ENCODE measurements at places on chromosomes 7 and 10.

GRCh38 chr10:31515819-31516402 lies 196.9 kb downstream of the ZEB1 start:
- DNase-seq, result no peak

DNA sequence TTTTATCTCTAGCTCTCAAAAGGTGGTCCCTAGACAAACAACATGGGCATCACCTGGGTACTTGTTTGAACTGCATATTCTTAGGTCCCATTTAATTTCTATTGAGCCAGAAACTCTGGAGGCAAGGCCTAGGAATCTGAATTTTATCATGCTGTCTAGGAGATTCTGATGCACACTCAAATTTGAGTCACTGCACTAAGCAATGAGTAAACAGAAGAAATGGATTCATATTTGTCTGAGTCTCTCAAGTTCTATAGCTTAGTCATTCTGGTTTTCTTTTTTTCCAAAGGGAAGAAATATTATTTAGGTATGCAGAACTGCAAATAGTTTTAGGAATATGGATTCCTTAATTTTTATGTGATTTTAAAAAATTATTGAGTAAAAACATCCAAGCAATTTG lies 185.5 kb downstream of the SEMA3A start:
- no peak for DNase-seq

- DNase-seq, result no peak
Observed at GRCh38 chr7:155948845-155949244, 136.6 kb upstream of the SHH start.

GRCh38 chr7:78783179-78783962 lies 670.1 kb downstream of the MAGI2 start:
- DNase-seq, result no peak

DNA sequence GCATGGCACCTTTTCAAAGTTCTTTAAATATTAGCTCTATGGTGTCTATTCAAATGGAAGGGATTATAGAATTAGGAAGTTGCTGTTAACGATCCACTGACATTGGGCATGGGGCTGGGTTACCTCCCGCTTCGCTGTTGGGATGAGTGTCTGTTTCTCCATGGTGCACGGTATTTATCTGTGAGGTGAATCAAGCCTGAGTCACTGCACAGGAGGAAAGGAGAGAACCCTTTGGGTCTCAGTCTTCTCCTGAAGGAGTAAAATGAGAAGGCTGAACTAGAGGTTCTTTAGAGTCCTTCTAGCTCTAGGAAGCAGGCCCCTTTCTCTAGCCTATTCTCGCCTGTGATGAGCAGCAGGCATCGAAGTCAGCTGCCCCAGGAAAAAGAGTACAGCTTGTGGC lies 7.3 kb downstream of the JCAD start:
- DNase-seq, result no peak

- no peak for DNase-seq
Observed at GRCh38 chr10:91023700-91024398, 103.0 kb upstream of the ANKRD1 start.

GRCh38 chr10:3783682-3784432 lies 1.2 kb downstream of the KLF6 start:
- no peak for DNase-seq

DNA sequence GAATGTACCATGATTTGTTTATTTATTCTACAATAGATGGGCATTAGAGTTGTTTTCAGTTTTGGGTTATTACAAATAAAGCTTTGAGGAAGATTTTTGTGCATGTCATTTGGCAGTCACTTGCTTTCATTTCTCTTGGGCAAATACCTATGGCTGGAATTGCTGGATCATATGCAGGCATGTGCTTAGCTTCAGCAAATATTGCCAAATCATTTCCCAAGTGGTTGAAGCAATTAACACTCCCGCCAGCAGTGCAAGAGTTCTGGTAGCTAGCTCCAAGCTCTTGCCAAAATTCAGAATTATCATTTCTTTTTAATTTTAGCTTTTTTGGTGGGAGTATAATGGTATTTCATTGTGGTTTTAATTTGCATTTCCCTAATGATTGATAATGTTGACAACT lies 32.9 kb upstream of the PCBD1 start:
- DNase-seq, result no peak

- DNase-seq, result no peak
Observed at GRCh38 chr10:117320050-117320665, 55.1 kb downstream of the PDZD8 start.

- no peak for DNase-seq
Observed at GRCh38 chr7:80548840-80549530, 37.1 kb upstream of the GNAT3 start.

GRCh38 chr10:84820120-84820519 lies 491.7 kb downstream of the CCSER2 start:
- no peak for DNase-seq

DNA sequence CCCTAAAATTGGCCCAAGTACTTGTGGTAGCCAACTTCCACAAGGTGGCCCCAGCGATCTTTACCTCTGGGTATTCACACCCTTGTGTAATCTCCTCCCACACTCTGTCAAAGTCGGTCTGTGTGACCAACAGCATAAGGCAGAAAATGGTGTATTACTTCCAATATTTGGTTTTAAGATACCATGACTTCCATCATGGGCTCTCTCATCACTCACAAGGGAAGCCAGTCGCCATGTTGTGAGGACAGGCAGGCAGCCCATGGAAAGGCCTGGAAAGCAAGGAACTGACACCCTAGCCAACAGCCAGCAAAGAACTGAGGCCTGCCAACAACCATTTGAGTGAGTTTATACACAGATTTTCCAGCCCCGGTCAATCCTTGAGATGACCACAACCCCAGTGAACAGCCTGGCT lies 91.0 kb upstream of the KMT2E start:
- DNase-seq, result no peak

GRCh38 chr10:57952741-57953140 lies 315.0 kb downstream of the IPMK start:
- DNase-seq, result no peak

DNA sequence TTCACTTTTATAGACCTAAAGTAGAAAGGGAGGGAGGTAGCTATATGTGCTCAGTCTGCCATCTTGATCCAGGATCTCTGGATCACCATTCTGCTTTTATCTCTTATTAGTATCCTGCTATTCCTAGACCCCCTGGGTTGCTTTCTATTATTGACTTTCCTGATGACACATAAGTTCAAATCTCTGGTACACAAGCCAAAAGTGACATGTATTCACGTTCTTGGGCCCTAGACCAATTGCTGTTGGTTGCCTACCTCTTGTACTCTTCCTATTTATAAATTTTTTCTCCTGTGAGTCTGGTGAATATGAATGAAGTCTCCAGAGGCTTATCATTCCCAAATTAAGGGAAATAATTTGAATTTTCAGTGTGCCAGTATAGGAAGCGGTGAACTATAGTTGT lies 56.9 kb downstream of the DNMBP start:
- no peak for DNase-seq

- DNase-seq, result no peak
Observed at GRCh38 chr10:33418301-33418700, 83.8 kb upstream of the NRP1 start.

DNA sequence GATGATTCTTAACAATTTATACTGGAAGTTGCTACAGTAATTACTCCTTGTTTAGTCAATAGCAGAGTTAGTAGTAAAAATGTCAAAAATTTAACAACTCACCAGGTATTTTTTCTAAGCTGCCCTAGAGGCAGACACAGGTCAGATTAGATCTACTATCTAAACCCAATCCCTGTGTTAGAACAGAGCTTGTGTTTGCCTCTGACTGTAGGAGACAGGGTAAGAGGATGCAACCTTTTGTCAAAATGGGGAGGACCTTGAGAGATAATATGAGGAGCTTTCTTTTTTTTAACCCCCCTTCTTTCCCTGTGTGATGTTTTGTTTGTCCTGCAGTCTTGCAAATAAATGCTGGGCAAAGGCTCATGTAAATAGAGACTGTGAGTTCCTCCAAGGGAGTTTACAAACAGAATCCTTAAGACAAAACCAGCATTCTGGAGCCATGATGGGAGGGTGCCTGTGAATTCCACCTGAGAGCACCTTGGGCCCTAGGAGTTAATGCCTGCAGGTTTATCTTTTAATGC lies 353.1 kb downstream of the GATA3 start:
- no peak for DNase-seq

DNA sequence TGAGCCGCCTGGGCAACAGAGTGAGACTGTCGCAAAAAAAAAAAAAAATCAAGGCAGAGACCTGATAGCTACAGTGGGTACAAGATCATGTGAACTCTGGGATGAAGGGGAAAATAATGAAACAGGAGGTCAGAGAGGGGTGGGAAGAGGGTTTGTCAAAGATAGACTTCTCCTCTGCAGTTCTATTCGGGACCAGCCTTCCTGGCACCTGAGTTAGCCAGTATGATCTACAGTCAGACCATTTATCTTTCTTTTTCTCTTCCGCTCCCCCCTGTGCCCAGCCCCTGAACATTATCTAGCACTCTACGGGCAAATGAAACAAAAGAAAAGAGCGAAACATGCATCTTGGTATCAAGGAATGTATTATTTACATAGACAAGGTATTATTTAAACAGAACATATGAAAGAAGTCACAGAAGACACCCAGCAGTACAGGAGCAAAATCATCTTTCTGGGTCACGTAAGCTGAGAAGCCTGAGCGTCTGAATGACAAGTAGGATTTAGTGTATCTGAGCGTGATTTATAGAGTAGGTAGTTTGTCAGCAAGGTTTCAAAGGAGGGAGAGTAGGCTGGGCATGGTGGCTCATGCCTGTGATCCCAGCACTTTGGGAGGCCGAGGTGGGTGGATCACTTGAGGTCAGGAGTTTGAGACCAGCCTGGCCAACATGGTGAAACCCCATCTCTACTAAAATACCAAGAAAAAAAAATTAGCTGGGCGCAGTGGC lies 109.0 kb downstream of the PRKCQ start:
- DNase-seq, result no peak

DNA sequence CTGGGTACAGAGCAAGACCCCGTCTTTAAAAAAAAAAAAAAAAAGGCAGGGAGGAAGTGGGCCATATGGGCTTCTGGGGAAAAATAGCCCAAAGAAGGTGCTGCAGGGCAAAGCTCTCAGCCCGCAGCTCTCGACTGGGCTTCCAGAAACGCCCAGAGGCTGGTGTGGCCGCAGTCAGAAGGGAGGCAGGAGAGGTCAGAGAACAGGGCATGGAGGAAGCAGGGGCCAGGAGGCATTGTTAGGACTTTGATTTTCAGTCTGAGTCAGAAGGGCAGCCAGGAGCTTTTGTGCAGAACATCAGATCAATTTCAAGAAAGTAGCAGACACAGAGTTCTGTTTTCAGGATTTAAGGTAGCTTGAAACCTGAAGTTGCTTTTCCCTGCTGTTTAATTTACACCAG lies 35.3 kb upstream of the CYTH3 start:
- no peak for DNase-seq

- no peak for DNase-seq
Observed at GRCh38 chr10:34912771-34913170, 97.7 kb upstream of the PARD3 start.

- no peak for DNase-seq
Observed at GRCh38 chr10:86775056-86775869, 18.8 kb downstream of the BMPR1A start.
